ENCODE measurements at places on chromosomes 12 and 14.
A peak's percentile ranks its signal among the peaks of the same experiment; 100 is the strongest.

DNA sequence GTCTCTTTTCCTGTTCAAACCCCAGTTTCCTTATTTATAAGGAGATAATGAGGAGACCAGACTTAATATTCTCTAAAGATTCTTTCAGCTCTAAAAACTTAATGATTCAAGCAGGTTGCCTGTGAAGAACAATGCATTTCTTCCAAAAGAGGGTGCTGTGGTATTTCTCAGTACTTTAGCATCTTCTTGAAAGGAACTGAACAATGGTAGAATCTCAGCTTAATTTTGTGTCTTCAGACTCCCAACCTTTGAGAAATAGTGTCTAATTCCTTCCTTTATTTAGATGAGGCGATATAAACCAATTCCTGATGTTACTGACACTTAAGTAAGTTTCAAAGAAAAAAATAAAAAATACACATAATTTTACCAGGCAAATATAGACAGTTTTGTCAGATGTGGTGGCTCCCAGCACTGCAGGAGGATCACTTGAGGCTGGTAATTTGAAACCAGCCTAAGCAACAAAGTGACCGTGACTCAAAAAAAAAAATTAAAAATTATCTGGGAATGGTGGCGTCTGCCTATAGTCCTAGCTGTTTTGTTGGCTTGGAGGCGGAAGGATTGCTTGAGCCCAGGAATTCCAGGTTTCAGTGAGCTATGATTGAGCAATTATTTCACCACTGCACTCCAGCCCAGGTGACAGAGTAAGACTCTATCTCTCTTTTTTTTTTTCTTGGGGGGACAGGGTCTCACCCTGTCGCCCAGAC is 76.9 kb upstream of the PSMA6 start:
- peak; percentile 16 for DNase-seq

GRCh38 chr14:100875126-100875525 is 28.4 kb downstream of the RTL1 start:
- DNase-seq = no peak

GRCh38 chr12:83473408-83474095 is 786.8 kb downstream of the TMTC2 start:
- DNase-seq = no peak

DNA sequence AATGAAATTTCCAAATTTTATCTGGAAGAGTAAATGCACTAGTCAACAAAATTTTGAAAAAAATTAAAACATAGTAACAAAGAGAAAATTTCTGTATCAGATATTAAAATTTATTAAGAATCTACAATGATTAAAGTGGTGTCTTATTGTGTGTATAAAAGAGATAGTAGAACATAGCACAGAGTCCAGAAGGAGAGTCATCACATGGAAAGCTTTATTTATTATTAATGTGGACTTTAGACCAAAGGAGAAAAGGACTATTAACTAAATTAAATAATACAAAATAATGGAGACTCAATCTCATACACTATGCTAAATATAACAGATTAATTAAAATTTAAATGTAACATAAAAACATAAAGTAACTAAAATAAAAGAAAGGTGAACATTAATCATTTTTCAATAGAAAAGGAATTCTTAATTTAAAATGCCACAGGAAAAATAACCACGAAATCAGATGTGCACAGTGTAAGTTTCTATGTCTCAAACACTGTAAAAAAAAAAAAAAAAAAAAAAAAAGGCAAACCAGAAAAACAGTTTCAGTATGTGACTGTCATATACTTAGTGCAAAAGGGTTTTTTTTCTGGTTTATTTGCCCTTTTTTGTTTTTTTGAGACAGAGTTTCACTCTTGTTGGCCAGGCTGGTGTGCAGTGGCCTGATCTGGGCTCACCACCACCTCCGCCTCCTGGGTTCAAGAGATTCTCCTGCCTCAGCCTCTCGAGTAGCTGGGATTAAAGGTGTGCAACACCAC is 95.4 kb downstream of the MYF5 start:
- DNase-seq = no peak

- DNase-seq = no peak
These were observed 94.2 kb downstream of the DDX51 start for GRCh38 chr12:132049876-132050275.

DNA sequence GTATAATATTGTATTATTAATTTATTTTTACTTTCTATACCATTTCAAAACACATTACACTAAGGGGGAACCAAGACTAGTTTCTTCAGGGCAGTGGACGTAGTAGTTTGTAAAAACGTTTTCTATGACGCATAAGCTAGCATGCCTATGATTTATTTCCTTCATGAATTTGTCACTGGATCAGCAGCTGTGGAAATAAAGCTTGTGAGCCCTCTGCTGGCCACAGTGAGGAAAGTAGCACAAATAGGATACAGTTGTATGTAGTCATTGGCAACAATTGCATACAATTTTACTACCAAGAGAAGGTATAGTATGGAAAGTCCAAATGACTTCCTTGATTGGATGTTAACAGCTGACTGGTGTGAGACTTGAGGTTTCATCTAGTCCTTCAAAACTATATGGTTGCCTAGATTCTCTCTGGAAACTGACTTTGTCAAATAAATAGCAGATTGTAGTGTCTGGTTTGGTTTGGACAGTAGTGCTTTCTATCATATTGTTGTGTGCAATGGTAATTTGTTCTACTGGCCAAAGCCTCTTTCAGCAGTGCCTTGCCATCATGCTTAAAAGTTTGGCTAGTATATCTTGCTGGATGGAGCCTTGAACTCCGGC is 24.3 kb upstream of the PLEKHD1 start:
- peak; percentile 35 for DNase-seq

- no peak for DNase-seq
These were observed 41.5 kb downstream of the SPPL3 start for GRCh38 chr12:120862664-120863063.

- peak; percentile 25 for DNase-seq
These were observed 29.0 kb downstream of the SERPINA11 start for GRCh38 chr14:94423453-94424056.

- DNase-seq = no peak
These were observed 147.4 kb downstream of the RASSF9 start for GRCh38 chr12:85688837-85689236.

DNA sequence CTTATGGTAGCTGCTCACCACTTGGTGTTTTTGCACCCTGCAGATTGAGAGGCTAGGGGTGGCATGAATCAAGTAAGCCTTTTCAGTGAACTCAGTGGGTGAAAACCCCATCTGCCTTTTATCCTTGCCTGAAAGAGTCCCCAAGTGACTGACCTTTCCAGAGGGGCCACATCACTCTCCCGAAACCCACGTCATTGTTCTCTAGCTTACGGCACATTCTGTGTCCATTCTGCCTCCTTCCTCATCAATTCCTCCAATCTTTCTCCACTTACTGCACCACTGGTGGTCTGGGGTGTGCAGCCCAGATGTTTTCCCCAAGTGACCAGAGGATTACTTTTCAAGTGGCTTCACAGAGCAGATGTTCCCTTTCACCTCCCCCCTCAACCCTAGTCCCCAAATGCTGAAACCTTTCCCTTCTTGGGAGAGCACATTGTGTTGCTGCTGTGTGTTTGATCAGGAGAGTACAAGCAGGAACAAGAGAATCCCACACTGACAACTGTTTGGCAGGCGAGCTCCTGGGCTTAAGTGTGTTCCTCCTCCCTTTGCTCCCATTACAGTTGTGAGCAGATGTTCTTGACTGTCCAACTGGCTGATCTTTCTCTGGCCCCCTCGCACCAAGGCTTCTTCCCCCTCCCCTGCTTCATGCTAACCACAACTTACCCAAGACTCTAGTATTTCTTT is 138.0 kb upstream of the IGF1 start:
- DNase-seq = no peak

DNA sequence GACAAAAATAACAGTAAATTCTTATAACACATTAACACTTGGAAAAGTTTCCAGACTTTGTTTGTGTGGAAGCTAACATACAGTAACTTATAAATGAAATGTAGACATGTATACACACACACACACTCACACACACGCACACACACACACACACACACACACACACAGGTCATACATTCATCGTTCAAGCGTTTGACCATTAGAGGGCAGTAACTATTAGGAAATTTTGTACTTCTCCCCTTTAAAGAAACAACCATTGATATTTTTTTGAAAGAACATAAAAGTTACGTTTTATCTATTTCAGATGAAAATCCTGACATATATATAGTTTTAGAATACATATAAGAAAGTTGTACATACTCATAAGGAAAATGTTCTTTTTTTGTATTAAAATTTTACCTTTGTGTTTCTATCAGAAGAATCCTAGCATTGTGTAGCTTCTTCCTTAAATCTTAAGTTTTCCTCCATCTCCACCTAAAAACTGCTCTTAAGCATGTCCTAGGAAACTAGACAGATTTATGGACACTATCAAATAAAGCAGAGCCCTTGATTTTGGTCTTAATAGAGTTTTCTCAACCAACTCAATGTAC is 29.0 kb downstream of the PTPRQ start:
- DNase-seq = peak; percentile 38

DNA sequence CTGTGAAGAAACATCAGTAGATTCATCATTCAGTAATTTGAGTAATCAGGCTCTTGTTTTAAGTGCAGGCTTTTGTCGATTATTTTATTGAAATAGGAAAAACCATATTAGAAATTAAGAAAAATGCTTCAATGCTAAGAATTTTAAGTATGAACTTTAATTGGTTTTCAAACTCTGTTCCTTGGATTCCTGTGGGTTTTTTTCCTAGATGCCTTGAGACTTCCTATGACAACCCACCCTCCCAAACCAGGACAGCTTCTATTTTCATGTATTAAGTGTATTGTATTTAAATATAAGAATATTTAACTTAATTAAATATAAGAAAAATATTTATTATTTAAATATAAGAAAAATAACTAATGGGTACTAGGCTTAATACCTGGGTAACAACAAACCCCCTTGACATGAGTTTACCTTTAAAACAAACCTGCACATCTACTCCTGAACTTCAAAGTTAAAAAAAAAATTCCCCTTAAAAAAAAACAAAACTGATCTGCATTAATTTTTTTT is 3.0 kb downstream of the ARHGAP5 start:
- no peak for DNase-seq

DNA sequence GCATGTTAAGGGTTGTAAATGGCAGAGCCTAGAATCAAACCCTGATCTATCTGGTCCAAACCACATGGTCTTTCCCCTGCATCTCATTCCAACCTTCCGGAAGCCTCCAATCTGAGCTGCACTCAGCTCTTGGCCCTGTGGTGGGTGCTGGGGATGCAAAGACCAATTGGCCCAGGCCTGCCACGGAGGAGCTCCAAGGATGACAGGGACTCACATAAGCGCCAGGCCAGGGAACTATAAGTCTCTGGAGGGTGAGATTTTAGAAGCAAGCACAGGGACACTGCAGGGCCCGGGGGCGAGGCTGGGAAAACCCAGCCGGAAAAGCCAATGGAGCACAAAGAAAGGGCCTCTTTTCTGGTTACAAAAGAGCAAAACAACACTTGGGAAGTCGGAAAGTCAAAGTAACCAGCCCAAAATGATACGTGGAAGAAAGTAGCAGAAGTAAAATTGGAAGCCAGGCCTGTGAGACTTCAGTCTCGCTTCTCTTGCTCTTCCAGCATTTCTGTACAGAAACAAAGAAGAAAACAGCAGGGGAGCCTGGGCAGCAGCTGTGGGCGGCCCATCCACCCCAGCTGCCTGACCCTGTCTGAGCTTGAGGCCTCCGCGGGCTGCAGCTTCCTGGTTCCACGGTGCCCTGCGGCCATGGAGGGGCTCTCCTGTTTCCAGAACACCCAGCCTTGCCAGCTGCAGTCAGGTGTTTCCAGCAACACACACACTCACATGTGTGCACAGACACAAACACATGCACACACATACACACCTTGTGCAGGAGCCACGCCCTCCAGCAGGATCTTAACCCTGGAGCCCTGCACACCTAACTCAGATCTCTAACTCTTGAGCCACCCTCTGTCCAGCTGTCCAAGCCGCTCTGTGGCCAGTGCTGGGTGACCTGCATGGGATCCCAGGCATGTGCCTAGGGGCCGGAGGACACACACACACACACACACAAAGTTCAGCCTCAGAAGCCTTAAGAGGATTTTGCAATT is 178.2 kb downstream of the BCL11B start:
- no peak for DNase-seq

All from GM12864 (cell line).